ENCODE measurements at places on chromosomes 13 and 19. TPM values are rescaled to one million over a fixed set of nuclear protein-coding genes. Genes with fewer than 3 reads are reported as not detected.

DNA sequence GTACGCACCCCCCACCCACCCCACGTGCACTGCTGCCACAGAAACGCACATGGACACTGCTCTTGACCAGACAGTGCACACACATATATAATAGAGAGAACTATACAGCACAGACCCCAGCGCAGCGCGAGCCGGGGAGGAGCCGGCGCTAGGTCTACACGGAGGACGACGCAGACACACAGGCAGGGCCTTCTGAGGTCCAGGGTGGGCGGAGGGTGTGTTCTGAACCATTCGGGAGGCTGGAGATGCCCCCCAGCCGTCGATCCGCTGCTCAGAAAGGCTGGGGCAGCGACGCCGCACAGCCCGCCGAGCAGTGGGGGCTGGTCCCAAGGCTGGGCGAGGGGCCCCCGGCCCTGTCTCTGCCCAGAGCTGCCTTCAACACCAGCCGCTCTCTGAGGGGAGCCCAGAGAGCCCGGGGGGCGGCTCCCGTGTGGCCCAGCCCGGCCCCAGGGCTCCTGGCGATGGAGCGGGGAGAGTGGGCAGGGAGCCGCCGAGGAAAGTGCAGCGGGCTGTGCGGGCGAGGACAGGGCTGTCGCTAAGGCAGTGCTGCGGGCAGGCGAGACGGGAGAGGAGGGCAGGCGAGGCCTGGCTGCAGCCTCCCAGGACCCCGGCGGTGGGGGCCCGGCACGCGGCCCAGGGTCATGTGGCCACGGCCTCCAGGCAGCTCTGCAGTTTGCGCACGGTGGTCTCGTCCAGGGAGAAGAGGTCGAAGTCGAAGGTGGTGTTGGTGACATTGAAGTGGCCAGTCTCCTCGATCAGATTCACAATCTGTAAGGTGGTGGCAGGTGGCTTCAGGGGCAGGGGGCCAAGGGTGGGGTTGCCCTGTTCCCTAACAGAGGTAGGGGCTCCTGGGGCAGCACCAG, 67.1 kb downstream of the MLLT1 start:
- H3K27me3 ChIP-seq, result no peaks in the 10 kb centered on the region
- no peak overlapping the region for H3K4me3 ChIP-seq
- H3K4me1 ChIP-seq, result peaks cover 28% of the 10 kb centered on the region
- DNase-seq, result no peak

NCCRP1 gene
- total RNA-seq, result 0.11 TPM

ICAM3 gene
- 8.7 TPM for total RNA-seq

ZNF681 gene
- total RNA-seq, result 12.2 TPM

- no peaks in the 10 kb centered on the region for H3K27me3 ChIP-seq
- H3K4me3 ChIP-seq, result no peak overlapping the region
- H3K36me3 ChIP-seq, result no peaks in the 10 kb centered on the region
Observed at GRCh38 chr13:49844181-49844580, 51.7 kb upstream of the KPNA3 start.

DNA sequence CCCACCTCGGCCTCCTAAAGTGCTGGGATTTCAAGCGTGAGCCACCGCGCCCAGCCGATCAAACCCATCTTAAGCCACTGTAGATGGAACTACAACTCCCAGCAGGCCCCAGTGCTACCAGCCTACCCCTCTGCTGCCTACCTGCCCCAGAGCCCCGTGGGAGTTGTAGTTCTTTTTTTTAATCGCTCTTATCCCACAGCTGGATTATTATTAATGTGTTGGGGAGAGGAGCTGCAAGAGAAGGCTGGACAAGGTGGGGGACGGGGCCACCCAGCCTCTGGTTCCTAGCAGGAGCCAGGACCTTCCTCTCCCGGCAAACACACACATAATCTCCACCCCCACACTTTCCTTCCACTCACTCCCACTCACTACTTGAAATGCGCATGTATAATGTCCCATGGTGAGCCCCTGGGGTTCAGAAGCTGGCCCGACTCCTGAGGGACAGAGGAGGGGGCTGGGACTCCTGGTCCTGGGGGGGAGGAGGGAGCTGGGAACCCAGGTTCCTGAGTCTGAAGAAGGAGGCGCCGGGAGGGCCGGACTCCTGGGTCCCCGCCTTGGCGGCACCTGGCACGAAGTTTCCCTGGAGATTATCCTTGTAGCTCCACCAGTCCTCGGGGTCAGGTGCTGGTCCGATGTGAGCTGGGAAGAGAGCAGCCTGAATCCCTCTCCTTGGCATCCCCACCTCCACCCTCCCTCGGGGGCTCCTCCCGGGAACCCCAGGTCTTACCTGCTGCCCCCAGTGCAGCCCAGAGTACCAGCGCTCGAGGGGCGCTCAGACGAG, 958 bp downstream of the CA11 start:
- H3K4me3 ChIP-seq, result peak overlapping the region; percentile 62
- H3K27me3 ChIP-seq, result no peaks in the 10 kb centered on the region
- peak overlapping the region; percentile 89 for H3K27ac ChIP-seq
- peak; percentile 94 for DNase-seq
- peaks cover 24% of the 10 kb centered on the region for H3K4me1 ChIP-seq

PNMA8C gene
- total RNA-seq, result 21.1 TPM

Measured in spinal cord (tissue), 10 donors.